ENCODE measurements at places on chromosomes 1 and 21.

GRCh38 chr1:109198745-109199144 lies 15.0 kb upstream of the SARS1 start:
- DNase-seq = no peak

DNA sequence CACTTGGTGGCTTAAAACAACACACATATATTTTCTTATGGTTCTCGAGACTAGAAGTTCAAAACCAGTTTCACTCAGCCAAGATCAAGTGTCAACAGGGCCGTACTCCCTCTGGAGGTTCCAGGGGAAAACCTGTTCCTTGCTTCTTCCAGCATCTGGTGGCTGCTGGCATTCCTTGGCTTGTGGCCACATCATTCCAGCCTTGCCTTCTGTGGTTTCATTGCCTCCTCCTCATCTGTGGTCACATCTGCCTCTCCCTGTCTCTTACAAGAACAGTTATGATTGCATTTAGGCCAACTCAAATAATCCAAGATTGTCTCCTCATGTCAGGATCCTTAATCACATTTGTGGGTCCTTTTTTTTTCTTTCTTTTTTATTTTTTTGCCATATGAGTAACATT lies 240.7 kb upstream of the HOOK1 start:
- no peak for DNase-seq

GRCh38 chr1:151292207-151293030 lies 10.3 kb downstream of the ZNF687 start:
- DNase-seq = peak; percentile 33

- DNase-seq = no peak
Observed at GRCh38 chr1:155669233-155670162, 19.1 kb downstream of the YY1AP1 start.

- DNase-seq = no peak
Observed at GRCh38 chr21:32389337-32390015, 3.3 kb downstream of the URB1 start.

DNA sequence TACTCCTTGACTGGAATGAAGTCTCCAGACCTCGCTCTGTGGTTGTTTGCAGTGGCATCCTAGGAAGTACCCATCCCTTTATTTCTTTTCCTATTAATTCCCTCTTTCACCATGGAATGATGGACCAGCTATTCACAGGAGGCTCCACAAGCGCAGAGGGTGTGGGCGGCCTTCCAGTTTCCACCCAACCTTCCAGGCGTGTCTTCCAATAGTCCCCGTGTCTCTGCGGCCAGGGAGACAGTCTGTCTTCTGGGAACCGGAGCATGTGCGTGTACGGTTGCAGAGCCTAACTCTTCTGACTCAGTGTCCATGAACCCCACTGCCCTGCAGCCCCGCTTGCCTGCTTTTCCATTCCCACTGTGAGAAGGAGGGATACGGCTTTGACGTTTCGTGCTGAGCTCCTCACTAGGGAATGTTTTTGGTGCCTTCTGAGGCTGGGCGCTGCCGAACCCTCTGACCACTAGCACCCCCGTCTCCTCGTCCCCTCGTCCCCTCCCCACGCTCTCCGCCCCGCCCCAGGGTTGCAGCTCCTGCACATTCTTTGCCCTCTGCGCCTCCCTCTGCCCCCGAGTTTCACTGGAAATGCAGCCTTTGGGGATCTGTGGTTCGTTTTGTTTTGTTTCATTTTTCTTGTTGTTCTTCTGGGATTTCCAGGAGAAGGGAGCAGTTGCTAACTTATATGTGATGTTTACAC lies 26.3 kb upstream of the FAM3B start:
- DNase-seq = no peak

DNA sequence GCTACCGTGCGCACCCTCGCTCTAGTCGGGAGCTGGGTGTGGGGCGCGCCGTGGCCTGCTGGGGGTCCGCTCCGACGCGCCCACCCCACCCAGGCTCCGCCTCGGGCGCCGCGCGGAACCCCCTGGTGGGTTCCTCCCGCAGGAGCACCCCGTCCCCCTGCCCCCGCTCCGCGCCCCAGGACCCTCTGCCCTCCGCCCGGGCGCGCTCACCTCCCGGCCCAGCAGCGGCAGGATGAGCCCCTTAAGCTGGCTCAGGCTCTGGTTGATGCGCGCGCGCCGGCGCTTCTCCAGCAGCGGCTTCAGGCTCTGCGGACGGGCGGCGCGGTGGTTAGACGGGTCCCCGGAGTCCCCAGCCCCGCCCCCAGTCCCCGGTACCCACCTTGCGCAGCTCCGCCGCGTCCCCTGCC lies 319 bp downstream of the HES2 start:
- DNase-seq = no peak

GRCh38 chr1:22805672-22806038 lies 95.0 kb downstream of the EPHB2 start:
- DNase-seq = no peak

GRCh38 chr1:16677552-16678431 lies 11.0 kb upstream of the RNU1-3 start:
- DNase-seq = peak; percentile 57

GRCh38 chr1:115189814-115190539 lies 100.7 kb upstream of the TSPAN2 start:
- DNase-seq = no peak

DNA sequence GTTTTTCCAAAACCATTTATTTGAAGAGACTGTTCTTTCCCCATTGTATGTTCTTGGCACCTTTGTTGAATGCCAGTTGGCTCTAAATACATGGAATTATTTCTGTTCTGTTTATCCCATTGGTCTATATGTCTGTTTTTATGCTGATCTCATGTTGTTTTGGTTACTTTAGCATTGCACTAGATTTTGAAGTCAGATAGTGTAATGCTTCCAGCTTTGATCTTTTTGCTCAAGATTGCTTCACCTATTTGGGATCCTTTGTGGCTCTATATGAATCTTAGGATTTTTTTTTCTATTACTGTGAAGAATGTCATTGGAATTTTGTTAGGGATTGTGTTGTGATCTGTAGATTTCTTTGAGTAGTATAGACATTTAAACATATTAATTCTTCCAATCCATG lies 139.2 kb upstream of the GPR52 start:
- DNase-seq = no peak

GRCh38 chr1:5235355-5235899 lies 581.0 kb downstream of the AJAP1 start:
- no peak for DNase-seq

DNA sequence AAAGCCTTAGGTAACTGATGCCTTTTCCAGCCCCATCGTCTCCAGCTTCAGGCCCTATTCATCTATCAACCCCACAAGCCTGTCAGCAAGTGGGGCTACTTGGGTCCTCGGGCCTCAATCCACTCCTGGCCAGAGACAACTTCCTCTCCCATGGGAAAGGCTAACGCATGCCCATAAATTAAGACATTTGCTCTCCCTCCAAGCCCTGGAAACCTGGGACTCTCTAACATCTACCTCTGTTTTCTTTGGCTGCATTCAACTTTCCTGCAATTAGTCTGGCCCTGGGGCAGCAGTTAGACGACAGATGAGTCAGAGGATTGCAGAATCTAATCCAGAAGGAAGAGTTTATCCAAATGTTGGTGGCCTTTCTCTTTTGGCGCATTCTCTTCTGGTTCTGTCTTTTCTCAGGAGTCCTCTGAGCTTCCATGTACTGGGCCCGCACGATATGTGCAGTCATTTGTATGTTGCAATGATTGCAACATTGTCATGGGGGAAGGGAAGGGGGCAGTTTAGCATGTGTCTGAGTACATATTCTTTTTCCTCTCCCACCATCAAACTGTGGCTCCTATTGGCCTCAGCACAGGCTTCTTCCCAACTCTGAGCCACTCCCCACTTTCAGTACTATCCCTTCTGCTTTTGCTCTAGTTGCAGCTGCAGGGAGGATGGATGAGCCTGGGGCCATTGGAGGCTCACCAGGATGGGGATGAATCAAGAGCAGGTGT lies 54.4 kb downstream of the NAV1 start:
- DNase-seq = no peak

- no peak for DNase-seq
Observed at GRCh38 chr1:109365642-109366204, 32.0 kb downstream of the SORT1 start.

- no peak for DNase-seq
Observed at GRCh38 chr1:156337052-156337887, 822 bp downstream of the CCT3 start.

GRCh38 chr1:14597343-14598006 lies 1.0 kb upstream of the KAZN start:
- no peak for DNase-seq

GRCh38 chr1:18657506-18658201 lies 27.0 kb downstream of the PAX7 start:
- no peak for DNase-seq

DNA sequence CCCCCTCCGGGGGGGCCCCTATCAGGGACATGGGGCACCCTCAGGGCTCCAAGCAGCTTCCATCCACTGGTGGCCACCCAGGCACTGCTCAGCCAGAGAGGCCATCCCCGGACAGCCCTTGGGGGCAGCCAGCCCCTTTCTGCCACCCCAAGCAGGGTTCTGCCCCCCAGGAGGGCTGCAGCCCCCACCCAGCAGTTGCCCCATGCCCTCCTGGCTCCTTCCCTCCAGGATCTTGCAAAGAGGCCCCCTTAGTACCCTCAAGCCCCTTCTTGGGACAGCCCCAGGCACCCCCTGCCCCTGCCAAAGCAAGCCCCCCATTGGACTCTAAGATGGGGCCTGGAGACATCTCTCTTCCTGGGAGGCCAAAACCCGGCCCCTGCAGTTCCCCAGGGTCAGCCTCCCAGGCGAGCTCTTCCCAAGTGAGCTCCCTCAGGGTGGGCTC lies 34.9 kb downstream of the TRIM11 start:
- no peak for DNase-seq

DNA sequence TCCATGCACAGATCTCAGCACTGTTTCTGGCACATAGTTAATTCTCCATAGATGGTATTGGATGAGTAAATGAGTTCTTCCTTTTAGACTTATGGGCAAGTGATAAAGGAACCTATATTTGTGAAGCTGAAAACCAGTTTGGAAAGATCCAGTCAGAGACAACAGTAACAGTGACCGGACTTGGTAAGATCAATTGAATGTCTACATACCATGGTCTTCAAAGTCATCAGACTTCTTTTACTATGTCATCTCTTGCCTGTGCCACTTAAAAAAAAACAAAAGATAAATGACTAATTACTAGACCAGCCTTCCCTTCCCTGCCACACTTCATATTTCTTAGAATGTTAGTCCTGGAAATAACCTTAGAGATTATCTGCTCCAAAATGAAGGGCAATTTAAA lies 246.7 kb downstream of the HMCN1 start:
- no peak for DNase-seq

Measured in DND-41 (cell line).